Lower leg skin (tissue), 4 donors: ENCODE measurements at places on chromosomes 1 and 21. TPM values are rescaled to one million over a fixed set of nuclear protein-coding genes. Genes with fewer than 3 reads are reported as not detected.

ATP1A2 gene
- total RNA-seq: 4.2 TPM

DNA sequence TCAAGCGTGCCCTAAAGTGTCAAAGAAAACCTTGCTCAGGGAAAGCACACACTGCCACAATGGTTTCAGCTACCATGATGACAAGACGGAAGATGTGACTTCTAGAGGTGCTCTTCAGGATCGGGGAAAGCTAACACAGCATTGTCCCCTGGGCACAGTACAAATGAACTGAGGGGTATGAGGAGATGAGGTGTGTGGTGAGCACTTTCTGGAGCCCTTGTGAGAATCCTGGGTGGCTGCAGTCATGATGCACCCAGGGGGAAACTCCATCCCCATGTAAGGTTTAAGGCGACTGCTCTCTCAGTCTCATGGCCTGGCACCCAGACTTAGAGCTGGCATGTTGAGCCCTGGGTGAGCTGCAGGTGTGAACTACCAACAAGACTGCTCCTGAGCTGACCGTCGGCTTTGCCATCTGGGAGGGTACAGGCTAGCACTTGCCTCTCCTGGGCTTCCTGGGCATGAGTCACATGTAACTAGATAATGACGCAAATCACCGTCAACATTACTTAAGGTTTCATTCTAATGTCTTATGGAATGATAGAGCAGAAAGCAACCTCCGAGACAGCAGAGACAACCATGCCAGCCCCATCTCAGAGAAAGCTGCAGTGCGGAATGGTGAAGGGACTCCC, 144.6 kb downstream of the CLIC6 start:
- peak; percentile 82 for DNase-seq

- no peak for DNase-seq
These were observed 742 bp upstream of the PDE9A start for GRCh38 chr21:42652527-42653230.

- DNase-seq: no peak
These were observed 164.9 kb downstream of the DYRK1A start for GRCh38 chr21:37531431-37531932.

ZNF683 gene
- not detected for total RNA-seq

GRCh38 chr1:39154553-39155421, 49.7 kb upstream of the MACF1 start:
- no peak for DNase-seq

NCF2 gene
- 26.6 TPM for total RNA-seq

DNA sequence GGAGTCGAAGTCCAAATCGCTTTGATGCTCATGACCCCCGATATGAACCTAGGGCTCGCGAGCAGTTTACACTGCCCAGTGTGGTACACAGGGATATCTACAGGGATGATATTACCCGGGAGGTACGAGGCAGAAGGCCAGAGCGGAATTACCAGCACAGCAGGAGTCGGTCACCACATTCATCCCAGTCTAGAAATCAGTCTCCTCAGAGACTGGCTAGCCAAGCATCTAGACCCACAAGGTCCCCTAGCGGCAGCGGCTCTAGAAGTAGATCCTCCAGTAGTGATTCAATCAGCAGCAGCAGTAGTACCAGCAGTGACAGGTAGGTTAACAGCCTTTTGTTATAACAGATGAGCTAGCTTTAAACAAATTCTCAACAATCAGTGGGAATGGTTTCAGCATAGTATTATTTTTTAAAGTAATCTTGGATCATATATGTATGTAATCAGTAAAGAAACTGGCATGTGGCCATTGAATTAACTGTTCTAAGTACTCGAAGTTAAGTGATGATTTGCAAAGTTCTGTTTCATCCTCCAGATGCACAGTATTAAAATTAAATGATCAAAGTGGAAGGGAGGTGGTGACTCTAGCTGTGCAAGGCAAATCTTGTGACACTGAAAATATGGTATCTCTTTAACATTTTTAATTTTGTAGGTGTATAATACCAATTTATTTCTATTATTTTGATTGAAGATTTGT, 29.0 kb downstream of the SPEN start:
- no peak for DNase-seq

- DNase-seq: no peak
These were observed 5.0 kb upstream of the RWDD3 start for GRCh38 chr1:95229037-95229436.

GRCh38 chr1:118100686-118101514, 84.1 kb downstream of the SPAG17 start:
- no peak for DNase-seq

DNA sequence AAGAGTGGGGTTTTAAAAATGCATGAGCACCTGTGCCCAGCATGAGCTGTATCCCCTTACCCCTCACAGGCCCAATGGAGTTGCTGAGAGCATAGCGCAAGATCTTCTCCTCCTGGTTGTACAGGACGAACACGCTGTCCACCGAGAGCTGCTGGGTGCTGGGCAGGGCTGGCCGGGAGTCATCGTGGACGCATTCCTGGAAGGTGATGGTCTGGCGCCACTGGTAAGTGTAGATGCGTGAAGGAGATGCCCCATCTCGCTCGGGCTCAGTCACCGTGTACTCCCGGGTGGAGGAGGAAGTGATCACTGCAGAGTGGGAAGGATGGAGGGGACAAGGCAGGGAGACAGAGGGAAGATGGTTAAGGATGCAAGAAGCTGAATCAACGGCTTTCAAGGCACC, 39.1 kb downstream of the NID1 start:
- DNase-seq: no peak

- DNase-seq: no peak
These were observed 140.5 kb downstream of the SPATA46 start for GRCh38 chr1:162236201-162236600.

GRCh38 chr1:236099355-236099974, 34.6 kb upstream of the NID1 start:
- DNase-seq: no peak

CR1 gene
- total RNA-seq: 0.83 TPM

DNA sequence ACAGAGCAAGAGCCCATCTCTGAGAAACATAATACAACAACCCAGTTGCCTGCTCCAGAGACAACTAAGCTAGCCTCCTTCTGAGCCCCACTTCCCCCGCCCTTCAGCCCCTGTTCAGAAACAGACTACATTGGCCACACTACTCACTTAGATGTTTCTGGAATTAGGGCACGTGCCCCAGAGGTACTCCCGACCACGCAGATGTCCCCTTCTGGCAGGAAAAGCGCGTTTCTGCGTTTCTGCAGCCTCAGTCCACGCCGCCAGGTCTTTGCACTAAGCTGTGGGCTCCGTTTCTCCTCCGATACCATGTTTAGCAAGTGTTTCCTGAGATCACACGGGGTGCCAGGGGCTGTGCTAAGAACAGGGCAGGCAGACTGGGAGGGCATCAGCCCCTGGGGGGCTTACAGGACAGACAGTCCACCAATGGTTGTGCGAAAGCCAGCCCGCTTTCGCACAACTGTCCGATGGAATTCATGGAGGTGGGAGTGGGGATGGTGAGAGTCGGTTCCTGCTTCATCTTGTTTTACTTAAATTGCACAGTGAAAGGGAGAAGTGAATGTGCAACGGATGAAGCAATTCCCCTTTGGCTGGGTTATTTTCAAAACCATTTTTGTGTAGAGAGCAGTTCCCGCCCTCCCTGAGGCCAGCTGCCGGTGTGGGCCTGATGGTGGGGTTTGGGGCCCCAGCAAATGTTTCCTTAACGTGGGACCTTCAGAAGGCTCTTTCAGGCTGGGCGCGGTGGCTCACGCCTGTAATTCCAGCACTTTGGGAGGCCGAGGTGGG, 2.7 kb downstream of the PIK3CD start:
- DNase-seq: no peak

- DNase-seq: no peak
These were observed 6.6 kb upstream of the GNG12 start for GRCh38 chr1:67839826-67840225.
